T-helper 2 cell treated with Interferon-gamma antibody and Interleukin-4, amounts not matched to agents 5 μg/mL and 100 μg/mL, for 36 hours (primary cell): ENCODE measurements at places on chromosomes 2 and 18.
A peak's percentile ranks its signal among the peaks of the same experiment; 100 is the strongest.

DNA sequence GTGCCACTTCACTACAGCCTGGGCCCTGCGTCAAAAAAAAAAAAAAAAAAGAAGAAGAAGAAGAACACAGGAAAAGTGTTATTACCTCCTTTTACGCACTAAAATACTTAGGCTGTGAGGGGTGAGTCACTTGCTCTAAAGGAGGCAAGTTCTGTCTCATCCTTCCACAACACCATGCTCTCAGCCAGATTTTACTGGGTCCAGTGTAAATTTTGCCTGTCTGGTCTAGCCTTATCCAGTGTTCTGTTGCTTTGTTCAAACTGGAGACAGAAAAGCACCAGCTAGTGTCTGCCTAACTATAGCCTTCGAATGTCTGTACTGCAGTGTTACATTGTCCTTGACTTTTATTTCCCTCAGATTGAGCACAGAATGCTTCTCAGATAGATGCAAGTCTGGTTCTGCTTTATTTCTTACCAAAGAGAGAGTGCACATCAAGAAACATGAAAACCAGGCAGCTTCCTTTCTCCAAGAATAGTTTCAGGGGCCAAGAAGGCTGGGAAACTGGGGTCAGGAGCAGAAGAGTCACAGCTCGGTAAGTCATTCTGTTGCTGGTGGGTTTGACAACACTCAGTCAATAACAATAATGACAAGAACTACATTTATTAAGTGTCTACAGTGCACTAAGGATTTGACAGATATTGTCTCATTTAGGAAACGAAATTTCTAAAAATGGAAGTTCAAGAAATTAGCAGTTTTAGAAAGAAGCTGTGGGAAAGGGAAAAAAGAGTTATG, 3.1 kb upstream of the MSGN1 start:
- no peak for DNase-seq
- peaks cover 38% of the 10 kb centered on the region for H3K27me3 ChIP-seq
- H3K4me3 ChIP-seq = no peak overlapping the region

DNA sequence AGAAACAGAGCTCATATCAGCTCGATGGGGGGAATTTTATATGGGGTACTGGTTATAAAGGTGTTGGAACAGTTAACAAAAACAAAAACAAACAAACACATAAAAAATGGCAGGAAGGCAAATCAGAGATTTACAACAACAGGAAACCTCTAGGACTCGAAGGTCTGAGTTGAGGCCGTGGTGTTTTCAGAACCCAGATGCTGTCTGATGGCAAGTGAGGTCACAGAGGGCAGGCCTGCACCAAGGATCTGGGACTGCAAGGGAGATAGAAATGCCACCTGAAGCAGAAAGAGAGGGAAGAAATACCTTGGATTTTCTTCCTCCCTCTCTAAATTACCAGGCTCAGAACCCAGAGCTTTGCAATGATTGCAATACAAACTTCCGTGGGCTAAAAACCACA, 429.5 kb downstream of the ZNF521 start:
- no peaks in the 10 kb centered on the region for H3K27me3 ChIP-seq
- no peak for DNase-seq
- H3K4me1 ChIP-seq = no peaks in the 10 kb centered on the region
- H3K27ac ChIP-seq = no peak overlapping the region
- no peaks in the 10 kb centered on the region for H3K36me3 ChIP-seq

DNA sequence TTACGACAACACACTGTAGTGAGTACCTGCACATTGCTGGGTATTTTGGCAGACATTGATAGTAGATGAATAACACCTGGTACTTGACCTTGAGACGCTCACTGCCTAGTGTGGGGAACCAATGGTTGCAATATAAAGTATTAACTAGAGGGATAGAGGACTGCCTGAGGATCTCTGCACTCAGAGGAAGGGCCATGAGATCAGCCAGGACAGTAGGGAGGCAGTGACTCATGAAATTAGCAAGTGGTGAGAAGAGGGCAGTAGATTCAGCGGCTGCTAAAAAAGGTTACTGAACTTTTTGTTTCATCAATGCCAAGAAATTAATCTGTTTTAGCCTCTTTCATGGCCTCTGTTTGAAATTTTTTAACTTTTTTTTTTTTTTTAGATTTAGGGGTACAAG, 250.8 kb upstream of the TCF4 start:
- no peaks in the 10 kb centered on the region for H3K27me3 ChIP-seq
- H3K27ac ChIP-seq = no peak overlapping the region
- H3K4me3 ChIP-seq = no peak overlapping the region
- H3K4me1 ChIP-seq = no peaks in the 10 kb centered on the region

GRCh38 chr2:25314514-25315315, 27.0 kb downstream of the DNMT3A start:
- H3K27me3 ChIP-seq = no peaks in the 10 kb centered on the region
- H3K27ac ChIP-seq = peak overlapping the region; percentile 96
- DNase-seq = peak; percentile 92
- peak overlapping the region; percentile 87 for H3K4me3 ChIP-seq
- H3K4me1 ChIP-seq = peaks cover 41% of the 10 kb centered on the region

- peaks cover 26% of the 10 kb centered on the region for H3K4me1 ChIP-seq
- no peaks in the 10 kb centered on the region for H3K36me3 ChIP-seq
- H3K27me3 ChIP-seq = peaks cover 7% of the 10 kb centered on the region
- DNase-seq = no peak
Measured at GRCh38 chr2:100136310-100136709, 6.1 kb downstream of the AFF3 start.

DNA sequence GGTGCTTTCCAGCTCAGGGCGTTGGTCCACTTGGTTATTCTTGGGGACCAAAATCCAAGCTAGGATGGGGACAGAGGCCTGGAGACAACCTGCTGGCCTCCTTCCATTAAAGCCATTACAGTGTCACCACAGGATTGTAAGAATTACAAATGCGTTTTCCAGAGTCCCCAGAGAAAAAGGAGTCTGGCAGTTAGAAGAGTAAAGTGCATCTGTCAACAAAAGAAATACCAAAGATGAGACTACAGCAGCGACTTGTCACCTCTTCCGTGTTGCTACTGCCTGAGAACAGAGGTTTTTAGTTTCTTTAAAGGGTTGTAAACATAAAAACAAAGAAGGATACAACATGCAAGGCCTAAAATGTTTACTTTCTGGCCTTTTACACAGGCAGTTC, 235.7 kb downstream of the AGAP1 start:
- no peaks in the 10 kb centered on the region for H3K27me3 ChIP-seq
- H3K4me1 ChIP-seq = no peaks in the 10 kb centered on the region
- no peak overlapping the region for H3K27ac ChIP-seq
- no peak for DNase-seq
- H3K36me3 ChIP-seq = no peaks in the 10 kb centered on the region

DNA sequence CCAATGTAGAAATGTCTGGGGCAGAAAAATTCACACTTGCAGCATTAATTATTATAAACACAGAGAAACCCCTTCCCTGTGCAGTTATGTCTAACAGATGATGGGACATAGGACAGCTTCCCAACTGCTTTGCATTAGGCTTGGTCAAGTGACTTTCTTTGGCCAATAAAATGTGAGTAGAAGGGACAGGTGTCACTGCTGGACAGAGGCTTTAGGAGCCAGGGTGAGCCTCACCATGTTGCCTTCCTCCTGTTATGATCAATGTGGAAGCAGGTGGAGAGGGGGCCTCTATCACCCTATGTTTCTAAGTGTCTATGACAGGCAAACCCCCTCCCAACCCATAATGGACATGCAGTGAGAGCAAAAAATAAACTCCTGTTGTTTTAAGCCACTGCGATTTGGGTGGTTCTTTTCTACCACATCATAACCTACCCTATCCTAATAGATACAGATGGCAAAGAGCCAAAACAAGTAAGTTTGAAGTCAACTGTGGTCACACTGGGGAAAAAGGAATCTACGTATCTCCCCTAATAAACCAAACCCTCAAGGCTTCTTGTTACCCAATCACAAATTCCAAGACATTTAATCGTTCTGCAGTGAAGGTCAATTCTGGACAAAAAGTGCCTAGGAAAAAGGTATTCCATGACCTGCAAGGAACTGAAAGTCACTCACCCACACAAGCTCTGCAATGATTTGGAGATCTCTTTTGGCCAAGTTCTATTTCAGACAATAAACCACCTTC, 28.6 kb upstream of the POU3F3 start:
- H3K36me3 ChIP-seq = peaks cover 2% of the 10 kb centered on the region
- H3K4me1 ChIP-seq = no peaks in the 10 kb centered on the region
- H3K27me3 ChIP-seq = no peaks in the 10 kb centered on the region
- no peak overlapping the region for H3K4me3 ChIP-seq
- DNase-seq = no peak

DNA sequence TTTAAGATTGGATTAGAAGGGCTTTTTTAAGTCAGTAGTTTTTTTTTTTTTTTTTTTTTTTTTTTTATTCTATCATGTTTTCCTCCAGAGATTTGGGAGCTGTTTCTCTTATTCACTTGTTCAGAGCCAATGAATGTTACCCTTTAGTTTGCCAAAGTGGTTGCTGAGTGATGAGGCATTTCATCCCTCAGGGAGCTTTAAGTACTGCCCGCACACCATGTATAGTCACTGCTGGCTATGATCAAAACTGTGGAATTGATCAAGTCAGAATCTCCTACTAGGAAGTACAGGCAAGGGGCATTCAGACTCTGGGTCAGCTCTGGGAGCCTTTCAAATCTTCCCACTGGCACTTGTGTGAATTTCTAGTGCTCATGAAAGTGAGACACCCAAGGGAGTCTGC, 201.6 kb downstream of the IKZF2 start:
- peaks cover 9% of the 10 kb centered on the region for H3K4me1 ChIP-seq
- H3K27me3 ChIP-seq = peaks cover 10% of the 10 kb centered on the region
- H3K27ac ChIP-seq = no peak overlapping the region
- H3K36me3 ChIP-seq = peaks cover 4% of the 10 kb centered on the region
- DNase-seq = no peak

- H3K4me1 ChIP-seq = no peaks in the 10 kb centered on the region
- DNase-seq = no peak
- H3K4me3 ChIP-seq = no peak overlapping the region
- H3K27ac ChIP-seq = no peak overlapping the region
- H3K36me3 ChIP-seq = no peaks in the 10 kb centered on the region
Measured at GRCh38 chr18:75108579-75109318, 100.2 kb downstream of the PTGR3 start.

DNA sequence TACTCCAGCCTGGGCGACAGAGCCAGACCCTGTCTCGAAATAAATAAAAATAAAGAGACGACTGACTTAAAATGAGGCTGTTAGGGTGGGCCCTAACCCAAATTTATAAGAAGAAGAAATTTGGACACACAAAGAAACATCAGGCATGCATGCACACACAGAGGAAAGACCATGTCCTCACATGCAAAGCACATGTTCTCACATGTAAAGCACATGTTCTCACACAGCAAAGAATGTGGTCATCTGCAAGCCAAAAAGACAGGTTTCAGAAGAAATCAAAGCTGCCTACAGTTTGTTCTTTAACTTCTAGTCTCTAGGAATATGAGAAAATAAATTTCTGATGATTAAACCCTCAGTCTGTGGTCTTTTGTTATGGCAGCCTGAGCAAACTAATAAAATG, 132.3 kb upstream of the CRIM1 start:
- H3K36me3 ChIP-seq = no peaks in the 10 kb centered on the region
- no peaks in the 10 kb centered on the region for H3K4me1 ChIP-seq
- peaks cover 22% of the 10 kb centered on the region for H3K27me3 ChIP-seq
- no peak overlapping the region for H3K4me3 ChIP-seq
- DNase-seq = no peak
- no peak overlapping the region for H3K27ac ChIP-seq

- no peaks in the 10 kb centered on the region for H3K4me1 ChIP-seq
- peak; percentile 14 for DNase-seq
- H3K27me3 ChIP-seq = no peaks in the 10 kb centered on the region
- no peak overlapping the region for H3K4me3 ChIP-seq
- no peaks in the 10 kb centered on the region for H3K36me3 ChIP-seq
- peak overlapping the region; percentile 43 for H3K27ac ChIP-seq
Measured at GRCh38 chr2:216283038-216283900, 89.0 kb downstream of the MARCHF4 start.

- H3K27ac ChIP-seq = no peak overlapping the region
- no peak overlapping the region for H3K4me3 ChIP-seq
Measured at GRCh38 chr2:119174216-119174992, 15.9 kb upstream of the C1QL2 start.

- H3K4me1 ChIP-seq = peaks cover 2% of the 10 kb centered on the region
- DNase-seq = no peak
- H3K4me3 ChIP-seq = no peak overlapping the region
- H3K27me3 ChIP-seq = no peaks in the 10 kb centered on the region
Measured at GRCh38 chr2:206054952-206055351, 31.0 kb downstream of the INO80D start.

GRCh38 chr2:54524226-54524991, 68.3 kb downstream of the SPTBN1 start:
- DNase-seq = peak; percentile 44
- no peaks in the 10 kb centered on the region for H3K36me3 ChIP-seq
- H3K27me3 ChIP-seq = peaks cover 22% of the 10 kb centered on the region

DNA sequence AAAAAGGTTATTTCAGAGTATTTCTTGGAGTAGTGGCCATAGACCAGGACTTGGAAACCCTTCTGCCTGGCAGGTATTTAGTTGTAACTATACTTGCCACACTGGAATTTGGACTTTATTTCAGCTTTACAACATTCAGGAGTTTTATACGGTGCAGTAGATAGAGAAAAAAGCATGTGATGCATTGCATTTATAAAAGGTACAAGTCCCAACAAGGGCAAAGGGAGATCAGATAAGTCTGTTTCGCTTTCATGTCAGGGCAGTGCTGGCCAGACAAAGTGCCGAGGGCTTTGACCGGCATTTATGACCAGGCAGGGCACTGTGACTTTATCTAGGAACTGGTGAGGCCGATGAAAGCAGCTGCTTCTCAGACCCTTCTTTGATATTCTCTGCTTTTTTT, 145.4 kb downstream of the RTN4 start:
- peaks cover 14% of the 10 kb centered on the region for H3K4me1 ChIP-seq
- no peaks in the 10 kb centered on the region for H3K36me3 ChIP-seq
- H3K27ac ChIP-seq = no peak overlapping the region
- no peak for DNase-seq
- H3K4me3 ChIP-seq = no peak overlapping the region
